Epithelial cell of alveolus of lung (primary cell): ENCODE measurements at places on chromosomes 7 and 10. TPM values are rescaled to one million over a fixed set of nuclear protein-coding genes. Genes with fewer than 3 reads are reported as not detected.

SLC39A12 gene
- total RNA-seq, result not detected in 2 replicates

CAMK2G gene
- 14.7 and 18.3 TPM in 2 replicates for total RNA-seq

CALHM1 gene
- total RNA-seq, result not detected in 2 replicates

RP9 gene
- total RNA-seq, result 11.1 and 18.3 TPM in 2 replicates

C10orf90 gene
- total RNA-seq, result not detected in 2 replicates

NUTM2B gene
- 0.39 and 1.8 TPM in 2 replicates for total RNA-seq

MYO1G gene
- total RNA-seq, result 0.13 and 0.56 TPM in 2 replicates

PIK3CG gene
- 0.13 TPM in 1 of 2 replicates, not detected in the other for total RNA-seq
